Hematopoietic multipotent progenitor cell treated with erythropoietin and hydrocortisone succinate and interleukin-3 and kit ligand, for 6 days (in vitro differentiated cells): ENCODE measurements at places on chromosomes 16 and 17.

DNA sequence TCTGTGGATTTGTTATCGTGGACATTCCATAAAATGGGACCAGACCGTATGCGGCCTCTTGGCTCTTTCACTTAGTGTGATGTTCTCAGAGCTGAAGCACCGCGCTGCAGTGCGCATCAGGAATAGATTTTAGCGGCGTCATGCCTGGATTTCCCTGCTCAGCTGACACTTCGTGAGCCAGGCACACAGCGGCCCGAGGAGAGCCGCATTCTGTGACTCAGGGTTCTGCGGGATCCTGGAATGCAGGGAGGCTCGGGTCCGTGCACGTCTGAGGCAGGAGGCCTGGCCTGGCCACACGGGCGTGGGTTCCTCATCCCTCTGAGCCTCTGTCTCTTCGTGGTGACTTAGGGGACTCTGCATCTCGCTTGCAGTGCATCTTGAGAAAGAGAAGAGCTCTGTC is 13.4 kb downstream of the CBFA2T3 start:
- no peak for DNase-seq

GRCh38 chr17:48385319-48385718 is 44.7 kb downstream of the SKAP1 start:
- DNase-seq, result peak; percentile 42

- peak; percentile 54 for DNase-seq
Observed at GRCh38 chr17:64920419-64921172, 1.3 kb upstream of the LRRC37A3 start.

DNA sequence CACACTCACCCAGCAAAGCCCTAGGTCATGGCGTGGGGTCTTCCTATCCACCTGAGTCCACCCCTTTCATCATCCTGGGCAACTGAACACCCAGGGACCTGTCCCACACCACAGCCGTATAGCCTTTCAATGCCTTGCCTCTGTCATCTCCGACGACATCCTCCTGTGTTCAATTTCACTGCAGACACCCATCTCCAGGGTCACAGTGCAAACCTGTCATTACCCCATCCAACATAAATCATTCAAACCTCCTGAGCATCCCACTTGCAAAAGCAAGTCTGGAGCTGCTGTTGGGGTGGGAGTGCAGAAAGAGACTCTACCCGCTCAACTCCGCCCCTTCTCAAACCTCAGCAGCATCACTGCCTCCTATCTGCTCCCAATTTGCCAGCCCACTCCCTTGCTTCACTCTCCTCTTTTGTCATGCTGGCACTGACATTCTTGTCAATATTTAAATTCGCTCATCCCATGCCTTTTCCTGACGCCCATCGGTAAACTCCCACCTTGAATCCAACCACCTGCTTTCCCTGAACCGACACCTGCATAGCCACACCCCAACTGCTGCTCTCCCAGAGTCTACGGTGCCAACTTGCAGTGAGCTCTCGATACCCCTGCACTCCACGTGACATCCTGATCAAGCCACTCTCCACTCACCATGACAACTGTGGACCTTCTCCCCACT is 37.0 kb downstream of the MARF1 start:
- peak; percentile 9 for DNase-seq

GRCh38 chr16:12207939-12208338 is 231.4 kb downstream of the SNX29 start:
- DNase-seq, result no peak

DNA sequence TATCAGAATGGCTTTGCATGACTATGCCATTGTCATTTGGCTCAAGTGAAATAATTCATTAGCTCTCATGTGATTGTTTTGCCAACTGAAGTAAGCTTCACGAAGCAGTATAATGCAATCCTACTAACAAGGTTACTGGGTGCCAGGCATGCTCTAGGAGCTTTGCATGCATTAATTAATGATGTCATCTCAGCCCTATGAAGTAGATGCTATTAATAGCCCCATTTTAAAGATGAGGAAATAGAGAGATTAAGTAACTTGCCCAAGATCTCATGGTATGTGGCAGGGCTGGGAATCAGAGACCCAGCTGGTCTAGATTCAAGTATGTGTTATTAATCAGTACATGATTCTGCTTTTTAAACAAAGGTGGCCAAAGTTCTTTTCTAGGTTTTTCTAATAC is 14.1 kb downstream of the KRT39 start:
- no peak for DNase-seq

- no peak for DNase-seq
Observed at GRCh38 chr17:2611627-2612026, 18.2 kb downstream of the PAFAH1B1 start.

DNA sequence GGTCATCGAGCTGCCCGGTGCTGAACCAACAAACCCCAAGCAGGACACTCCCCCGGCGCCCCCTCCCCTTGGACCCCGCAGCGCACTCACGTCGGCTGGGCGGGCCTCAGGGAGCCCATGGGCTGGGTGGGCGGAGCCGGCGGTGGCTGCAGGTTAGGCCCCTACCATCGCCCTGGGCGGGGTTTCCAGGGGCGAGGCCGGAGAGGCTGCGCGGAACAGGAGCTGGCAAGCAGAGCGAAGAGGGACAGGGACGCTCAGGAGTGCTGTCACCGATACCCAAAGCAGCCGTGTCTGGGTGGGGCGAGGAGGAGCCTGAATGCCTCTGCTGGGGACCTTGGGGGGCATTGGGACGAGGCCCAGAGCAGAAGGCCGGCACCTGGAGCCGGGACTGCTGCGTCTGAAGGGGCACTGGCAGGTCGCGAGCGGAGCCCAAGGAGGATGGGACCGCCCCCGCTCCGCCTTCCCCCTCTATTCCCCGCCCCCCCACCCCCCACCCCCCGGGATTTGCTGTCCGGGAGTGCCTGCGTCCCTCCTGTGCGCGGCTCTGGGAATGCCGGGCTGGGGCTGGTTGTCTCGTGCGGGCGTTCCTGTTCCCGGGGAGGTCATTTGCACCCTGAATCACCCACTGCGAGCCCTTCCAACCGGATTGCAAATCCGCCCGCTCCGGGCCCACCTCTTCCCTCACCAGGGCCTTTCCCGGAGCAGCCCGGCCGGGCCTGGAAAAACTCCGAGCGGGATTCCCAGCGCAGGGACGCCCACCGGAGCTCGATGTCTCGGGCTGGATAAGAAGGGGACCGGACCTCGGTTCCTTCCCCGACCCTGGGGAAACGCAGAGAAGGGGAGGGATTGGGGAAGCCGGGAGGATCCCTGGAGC is 902 bp downstream of the ARHGAP27 start:
- peak; percentile 88 for DNase-seq

GRCh38 chr17:44219616-44220212 is at the start of gene UBTF:
UBTF (minus strand) TSS chr17:44219675; CDS start chr17:44218229, 1,446 bp downstream.
- DNase-seq, result peak; percentile 72

DNA sequence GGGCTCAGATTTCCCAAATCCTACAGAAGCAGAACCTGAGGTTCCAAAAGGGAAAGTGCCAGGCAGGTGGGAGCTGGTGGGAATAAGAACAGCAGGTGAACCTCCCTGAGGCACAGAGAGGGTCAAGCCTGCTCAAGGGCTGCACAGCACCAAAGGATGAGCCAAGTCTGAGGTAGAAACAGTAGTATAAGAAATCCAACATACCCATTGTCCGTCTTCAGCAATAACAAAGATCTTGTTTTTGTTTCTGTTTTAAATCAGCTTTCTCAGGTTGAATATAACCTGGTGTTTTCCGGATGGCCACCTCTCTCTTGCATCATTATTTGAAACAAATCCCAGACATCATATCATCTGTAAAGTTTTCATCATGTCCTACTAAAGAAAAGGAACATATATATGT is 10.6 kb upstream of the CES3 start:
- no peak for DNase-seq

DNA sequence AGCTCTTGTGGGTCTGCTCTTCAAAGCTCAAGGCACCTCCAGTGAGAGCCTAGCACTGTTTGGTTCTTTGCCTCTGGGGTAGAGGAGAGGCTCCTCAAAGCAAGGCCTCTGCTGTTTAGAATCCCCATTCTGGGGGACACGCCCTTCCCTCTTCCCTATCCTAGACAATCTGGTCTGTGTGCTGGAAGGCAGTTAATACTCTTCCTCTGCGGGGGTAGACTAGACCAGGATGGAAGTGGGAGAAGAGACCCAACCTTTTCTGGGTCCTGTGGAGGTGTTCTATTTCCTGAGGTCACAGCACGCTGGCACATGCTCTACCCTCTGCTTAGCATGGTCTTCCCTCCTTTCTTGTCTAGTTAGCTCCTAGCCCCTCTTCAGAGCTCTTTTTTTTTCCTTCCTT is 7.7 kb downstream of the ERAL1 start:
- peak; percentile 51 for DNase-seq

DNA sequence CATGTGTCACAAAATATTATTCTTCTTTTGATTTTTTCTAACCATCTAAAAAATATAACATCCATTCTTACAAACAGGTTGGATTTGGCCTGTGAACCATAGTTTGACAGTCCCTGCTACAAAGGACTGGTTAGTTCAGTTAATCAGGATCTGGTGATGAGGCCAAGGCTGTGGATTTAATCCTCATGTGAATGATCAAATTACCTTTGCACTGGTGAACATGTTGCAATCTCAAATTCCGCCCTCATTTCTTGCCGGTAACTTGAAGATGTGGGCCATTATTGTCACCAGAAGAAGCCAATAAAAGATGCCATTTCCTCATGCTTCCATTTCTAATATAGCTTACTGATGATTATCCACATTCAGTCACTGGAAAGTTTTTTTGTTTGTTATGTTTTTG is 35.3 kb upstream of the YPEL2 start:
- DNase-seq, result no peak

DNA sequence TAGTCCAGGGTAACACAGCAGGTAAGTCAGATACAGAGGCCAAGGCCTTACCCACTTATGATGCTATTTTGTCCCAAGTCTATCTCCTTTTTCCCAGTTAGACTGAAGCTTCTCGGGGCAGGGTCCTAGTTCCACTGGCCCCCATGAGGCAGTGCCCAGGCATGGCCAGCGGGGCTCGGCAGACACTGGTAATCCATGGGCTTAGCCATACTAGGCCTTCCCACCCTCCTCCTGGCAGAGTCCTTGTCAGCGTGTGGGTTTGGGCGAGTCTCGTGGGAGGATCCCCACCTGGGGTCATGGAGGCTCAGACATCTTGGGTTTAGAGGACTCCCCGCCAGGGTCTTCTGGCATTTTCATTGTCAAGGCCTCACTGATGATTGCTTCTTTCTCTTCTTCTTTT is 84.7 kb upstream of the BRD7 start:
- DNase-seq, result no peak

DNA sequence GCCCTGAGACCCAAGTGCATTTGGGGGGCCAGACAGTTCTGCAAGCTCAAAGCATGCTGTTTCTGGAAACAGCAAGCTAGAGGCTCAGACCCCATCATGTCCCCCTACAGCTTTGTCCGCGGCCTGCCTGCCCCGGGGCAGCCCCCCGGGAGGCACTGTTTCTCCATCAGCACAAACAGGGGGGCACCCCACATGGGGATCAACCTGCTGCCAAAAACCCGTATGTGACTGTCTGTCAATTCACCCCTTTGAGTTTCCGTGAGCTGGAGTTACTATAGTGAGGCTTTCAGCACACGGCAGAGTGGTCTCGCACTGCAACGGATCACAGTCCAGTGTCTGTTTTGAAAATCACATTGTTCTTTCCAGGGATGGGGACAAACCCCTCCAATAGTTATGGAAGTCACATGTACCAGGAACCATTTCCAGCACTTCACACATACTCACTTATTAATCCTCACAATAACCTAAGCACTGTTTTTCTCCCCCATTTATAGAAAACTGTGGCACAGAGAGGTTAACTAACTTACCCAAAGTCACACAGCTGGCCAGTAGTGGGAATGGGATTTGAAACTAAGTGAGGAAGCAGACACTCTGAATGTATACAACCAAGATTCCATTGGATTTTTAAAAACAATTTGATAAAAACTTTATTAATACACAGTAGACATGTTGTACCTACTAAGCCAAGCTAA is 269.0 kb downstream of the C16orf95 start:
- DNase-seq, result no peak

DNA sequence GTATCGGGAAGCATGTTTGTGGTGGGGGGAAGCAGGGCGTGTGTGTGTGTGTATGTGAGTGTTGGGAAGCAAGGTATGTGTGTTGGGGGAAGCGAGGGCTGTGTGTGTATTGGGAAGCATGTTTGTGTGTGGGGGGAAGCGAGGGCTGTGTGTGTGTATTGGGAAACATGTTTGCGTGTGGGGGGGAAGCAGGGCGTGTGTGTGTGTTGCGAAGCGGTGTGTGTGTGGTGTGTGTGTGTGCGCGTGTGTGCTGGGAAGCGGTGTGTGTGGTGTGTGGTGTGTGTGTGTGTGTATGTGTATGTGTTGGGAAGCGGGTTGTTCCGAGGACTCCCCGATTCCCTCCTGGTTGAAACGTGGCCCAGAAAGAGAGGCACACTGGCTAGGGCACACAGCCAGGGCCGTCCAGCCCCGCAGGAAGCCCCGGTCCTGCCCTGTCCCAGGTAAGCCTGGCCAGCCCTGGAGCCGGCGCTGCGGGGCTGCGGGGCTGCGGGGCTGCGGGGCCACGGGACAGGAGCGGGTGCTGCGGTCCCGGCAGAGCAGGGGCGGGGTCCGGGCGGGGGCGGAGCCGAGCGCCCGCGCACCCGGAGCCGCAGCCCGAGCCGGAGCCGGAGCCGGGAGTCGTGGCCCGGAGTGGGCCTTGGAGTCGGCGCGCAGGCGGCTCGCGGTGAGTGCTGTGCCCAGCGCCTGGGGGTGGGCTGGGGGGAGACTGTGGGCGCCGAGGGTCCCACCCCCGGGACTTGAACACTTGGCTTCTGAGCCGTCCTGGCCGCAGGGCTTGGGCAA is at the start of gene NOD2:
NOD2 (plus strand) TSS at position 608 of the 783 bp plus-strand sequence. CDS start 5,890 bp downstream, outside the sequence.
- DNase-seq, result peak; percentile 41

DNA sequence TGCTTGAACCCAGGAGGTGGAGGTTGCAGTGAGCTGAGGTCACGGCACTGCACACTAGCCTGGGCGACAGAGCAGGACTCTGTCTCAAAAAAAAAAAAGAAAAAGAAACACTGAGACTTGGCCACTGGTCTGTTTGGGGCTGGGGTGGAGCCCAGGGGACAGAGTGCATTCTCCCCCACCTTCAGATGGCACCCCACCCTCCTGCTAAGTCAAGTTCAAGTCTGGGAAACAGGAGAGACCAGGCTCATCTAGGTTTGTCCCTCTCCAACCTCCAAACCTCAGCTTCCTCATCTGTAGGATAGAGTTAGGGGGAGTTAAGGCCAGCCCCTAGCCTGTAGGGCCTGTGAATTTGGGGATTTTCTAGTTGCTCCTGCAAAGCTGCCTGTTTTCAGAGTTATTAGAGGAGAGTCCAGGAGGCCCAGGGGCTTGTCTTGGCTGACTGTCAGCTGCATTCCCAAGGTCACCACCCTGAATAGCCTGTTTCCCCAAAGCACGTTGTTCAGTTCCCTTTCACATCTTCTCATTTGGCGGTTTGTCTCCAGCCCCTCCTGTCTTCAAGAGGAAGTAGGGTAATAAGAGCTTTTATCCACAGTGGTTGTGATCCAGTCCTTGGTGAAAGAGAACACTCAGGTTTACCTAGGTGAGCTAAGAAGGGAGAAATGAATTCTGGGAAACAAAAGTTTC is 2.2 kb downstream of the MT3 start:
- peak; percentile 32 for DNase-seq

DNA sequence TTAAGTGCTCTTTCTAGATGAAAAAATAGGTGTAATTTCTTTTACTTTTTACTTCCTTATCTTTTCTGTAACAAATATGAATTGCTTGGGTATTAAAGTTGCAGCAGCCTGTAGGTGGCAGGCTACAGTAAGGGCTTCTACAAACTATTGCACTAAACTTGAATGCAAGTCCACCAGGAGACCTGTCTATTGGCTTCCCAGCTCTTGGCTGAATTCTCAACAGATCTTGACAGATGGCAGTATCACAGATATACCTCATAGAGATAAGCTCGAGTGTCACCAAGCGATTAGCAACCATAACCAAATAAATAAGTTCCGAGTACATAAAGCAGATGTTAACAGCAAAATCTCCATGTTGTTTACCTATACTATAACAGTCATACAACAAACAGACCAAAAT is 5.9 kb downstream of the BBS2 start:
- DNase-seq, result peak; percentile 82
